ENCODE measurements at places on chromosomes 13 and 19.

GRCh38 chr13:23069566-23069965 lies 111.2 kb upstream of the SGCG start:
- no peak for DNase-seq

GRCh38 chr19:45069056-45069455 lies 7.2 kb downstream of the ZNF296 start:
- no peak for DNase-seq

DNA sequence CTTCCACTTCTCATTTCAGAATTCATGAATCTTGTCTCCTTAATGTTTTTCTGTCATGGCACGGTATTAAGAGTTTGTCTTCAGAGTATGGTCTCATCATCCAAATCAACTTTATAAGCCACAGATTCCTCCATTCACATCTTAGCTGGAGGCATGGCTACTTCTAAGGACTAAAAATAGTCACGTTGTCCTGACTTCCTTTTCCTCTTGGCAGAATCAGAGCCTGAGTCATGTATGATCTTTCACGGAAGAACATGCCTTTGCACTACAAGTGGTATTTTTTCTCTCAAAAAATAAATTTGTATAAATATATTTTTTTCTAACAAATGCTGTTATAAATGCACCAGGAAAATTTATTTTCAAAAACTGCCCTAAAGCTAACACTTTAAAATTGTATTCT lies 71.4 kb downstream of the ALOX5AP start:
- no peak for DNase-seq

DNA sequence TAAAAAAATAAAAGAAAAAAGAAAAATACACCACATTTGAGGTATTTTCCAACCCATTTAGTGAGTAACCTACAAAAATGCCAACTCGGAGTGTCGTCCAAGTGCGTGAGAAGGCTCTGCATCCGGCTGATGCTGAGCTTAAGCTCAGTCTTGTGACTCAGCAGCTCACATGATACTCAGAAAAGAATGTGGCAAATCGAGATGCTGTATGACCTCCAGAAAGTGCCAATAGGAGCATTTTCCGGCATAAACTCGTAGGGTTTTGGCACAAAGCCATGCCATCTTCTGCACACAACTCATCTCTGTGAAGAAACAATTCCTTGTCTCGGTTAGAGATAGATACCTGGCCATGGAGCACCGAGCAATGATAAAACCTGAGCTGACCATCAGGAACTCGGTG lies 58.5 kb downstream of the TRPM4 start:
- no peak for DNase-seq

DNA sequence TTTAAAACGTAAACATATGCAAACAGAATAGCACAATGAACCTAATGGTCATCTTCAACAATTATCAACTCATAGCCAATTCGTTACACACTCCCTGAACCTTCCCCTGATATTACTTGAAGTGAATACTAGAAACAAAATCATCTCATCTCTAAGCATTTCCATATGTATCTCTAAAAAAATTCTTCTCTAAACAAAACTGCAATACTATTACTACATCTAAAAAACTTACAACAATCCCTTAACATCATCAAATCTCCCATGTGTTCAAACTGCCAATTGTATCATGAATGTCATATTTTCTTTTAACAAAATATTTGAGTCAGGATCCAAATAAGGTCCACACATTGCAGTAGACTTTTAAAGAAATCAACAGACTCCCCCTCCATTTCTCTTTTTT lies 61.4 kb downstream of the FRY start:
- no peak for DNase-seq

DNA sequence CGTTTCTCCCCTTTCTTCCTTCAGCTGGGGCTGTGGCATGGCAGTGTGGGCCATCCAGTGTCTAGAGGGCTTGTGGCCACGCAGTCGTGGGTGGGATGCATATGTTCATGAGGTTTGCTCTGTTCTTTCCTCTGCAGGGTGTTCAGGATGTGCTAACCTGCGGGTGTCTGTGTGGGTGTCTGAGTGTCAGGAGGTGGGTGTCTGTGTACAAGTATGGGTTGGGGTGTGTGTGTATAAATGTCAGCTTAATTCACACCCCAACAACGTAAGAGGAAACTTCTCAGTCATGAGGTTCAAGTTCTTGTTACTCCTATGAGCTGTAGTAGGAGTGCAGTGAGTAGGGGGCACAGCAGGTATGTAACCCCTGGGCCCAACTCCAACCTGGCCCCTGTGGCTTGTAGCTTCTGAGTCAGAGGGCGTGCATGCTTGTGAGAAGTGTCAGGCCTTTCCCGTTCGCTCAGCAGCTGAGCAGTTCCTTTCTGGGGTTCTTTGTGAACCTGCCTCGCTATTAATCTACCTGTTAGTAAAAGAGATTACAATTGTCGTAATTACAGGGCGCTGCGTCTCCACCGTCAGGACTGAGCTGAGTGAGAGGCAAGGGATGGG lies 49.1 kb downstream of the NFIX start:
- no peak for DNase-seq

DNA sequence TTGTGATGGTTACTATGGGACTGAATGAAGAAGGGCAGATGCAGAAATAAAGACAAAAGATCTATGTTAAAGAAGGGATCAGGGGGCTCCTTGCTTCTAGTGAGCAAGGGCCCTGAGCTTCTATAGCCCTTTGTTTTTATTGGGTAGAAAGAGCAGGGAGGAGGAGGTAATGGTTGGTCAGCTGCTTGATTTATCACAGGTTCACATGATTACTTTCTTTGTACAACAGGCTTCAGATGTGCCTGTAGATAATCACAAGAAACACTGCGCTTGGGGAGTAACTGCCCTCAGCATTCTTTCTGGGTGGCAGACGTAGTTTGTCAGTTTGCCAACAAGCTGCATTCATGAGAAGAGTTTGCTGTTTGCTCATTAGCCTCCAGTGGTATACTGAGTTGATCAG lies 4.8 kb upstream of the ZNF439 start:
- no peak for DNase-seq

DNA sequence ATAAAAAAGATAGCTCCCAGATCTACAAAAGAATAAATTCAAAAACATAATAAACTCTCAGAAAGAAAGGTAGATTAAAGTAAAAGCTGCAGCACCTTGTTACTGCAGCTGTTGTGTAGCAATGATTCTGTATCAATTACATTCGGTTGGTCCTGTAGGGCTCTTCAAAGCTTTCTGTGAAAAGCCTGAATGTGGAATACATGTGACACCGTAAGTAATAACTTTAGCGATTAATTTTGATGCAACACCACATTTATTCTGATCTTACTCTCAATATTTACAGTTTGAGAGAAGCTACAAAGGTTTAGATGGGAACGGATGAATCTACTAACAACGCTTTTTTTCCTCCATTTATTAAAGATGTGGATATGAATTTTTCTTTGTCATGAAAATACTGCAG lies 279.2 kb downstream of the DACH1 start:
- no peak for DNase-seq
